ENCODE measurements at places on chromosomes 5 and 9.

- DNase-seq = no peak
Observed at GRCh38 chr9:35313916-35314315, 152.1 kb downstream of the UNC13B start.

DNA sequence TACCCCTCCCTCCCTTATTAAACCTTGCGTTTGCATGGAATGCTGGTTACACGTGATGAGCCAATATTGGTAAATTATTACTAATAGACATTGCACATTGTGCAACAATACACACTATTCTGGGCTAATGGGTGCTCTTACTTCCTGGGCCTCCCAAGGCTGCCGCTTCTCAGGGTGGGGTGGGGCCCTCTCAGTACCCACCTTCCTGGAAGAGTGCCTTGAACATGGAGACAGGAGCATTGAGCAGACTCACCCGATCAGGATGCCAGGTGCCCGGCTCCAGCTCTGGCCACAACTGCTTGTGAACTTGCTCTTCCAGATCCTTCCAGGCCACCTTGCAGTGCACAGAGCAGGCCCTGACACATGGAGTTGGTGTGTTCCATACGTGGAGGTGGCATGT lies 24.7 kb upstream of the CEP72 start:
- DNase-seq = no peak

- DNase-seq = no peak
Observed at GRCh38 chr9:35690614-35691333, 1.0 kb upstream of the TPM2 start.

- DNase-seq = no peak
Observed at GRCh38 chr5:78288246-78288645, 6.3 kb downstream of the AP3B1 start.

- DNase-seq = no peak
Observed at GRCh38 chr5:4230786-4231641, 635.4 kb downstream of the IRX1 start.

DNA sequence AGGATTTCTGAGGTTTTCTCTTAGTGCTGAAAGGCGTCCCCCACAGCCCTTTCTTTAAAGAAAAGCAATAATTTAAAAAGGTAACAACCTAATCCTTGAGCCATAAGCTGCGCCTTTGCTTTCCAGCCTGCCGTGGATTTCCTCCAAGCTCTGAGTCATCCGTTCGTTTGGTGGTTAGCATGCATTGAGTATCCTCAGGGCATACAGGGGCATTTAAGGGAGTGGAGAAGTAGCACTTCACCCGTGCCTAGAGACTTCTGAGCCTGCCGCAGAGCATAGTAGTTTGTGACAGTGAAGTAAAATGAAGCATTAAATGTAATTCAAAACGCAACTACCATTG lies 892 bp upstream of the TNC start:
- no peak for DNase-seq

GRCh38 chr5:54411176-54411575 lies 44.3 kb upstream of the HSPB3 start:
- DNase-seq = no peak

- DNase-seq = no peak
Observed at GRCh38 chr5:111553868-111554267, 41.5 kb upstream of the STARD4 start.

GRCh38 chr5:76696251-76696650 lies 19.7 kb upstream of the F2R start:
- no peak for DNase-seq

GRCh38 chr5:65121880-65122436 lies 353.2 kb downstream of the CWC27 start:
- no peak for DNase-seq

DNA sequence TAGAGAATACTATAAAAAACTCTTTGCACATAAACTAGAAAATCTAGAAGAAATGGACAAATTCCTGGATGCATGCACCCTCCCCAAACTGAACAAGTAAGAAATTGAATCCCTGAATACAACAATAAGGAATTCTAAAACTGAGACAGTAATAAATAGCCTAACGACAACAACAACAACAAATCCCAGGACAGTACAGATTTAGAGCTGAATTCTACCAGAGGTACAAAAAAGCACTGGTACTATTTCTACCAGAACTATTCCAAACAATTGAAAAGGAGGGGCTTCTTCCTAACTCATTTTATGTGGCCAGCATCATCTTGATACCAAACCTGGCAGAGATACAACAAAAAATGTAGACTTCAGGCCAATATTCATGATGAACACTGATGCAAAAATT lies 394.4 kb upstream of the RORB start:
- no peak for DNase-seq

DNA sequence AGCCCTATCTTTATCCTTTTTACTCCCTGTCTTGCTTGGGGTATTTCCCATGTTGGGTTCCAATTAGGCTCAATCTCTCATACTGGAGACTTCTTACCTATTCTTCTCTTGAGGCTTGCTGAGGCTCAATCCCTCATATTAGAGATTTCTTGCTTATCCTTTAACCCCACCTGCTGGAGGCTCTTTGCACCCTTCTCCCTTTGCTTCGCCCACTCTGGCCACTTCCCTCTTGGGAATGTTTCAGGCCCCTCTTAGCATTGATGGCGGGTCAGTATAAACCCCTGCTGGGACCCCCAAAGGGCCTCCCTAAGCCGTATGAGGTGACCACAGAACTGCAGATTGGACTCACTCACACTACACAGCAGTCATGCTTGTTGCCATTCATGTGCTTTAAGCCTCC lies 69.3 kb upstream of the CDK20 start:
- DNase-seq = no peak

DNA sequence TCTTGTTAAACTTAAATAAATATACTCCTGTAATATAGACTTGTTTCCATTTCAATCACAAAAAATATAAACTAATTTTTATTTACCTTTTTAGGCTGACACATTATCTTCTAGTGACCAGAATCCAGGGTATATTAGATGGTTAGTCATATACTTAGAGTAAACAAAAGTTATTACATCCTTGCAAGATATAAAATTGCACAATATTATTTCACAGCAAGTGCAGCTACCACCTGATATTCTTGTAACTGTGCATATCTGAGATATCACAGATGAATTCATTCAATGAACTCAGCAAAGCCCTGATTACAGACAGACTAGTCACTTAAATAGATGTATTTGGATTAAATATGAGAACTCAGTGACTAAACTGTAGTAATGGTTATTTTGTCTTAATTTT lies 25.6 kb upstream of the ARRDC3 start:
- DNase-seq = no peak

DNA sequence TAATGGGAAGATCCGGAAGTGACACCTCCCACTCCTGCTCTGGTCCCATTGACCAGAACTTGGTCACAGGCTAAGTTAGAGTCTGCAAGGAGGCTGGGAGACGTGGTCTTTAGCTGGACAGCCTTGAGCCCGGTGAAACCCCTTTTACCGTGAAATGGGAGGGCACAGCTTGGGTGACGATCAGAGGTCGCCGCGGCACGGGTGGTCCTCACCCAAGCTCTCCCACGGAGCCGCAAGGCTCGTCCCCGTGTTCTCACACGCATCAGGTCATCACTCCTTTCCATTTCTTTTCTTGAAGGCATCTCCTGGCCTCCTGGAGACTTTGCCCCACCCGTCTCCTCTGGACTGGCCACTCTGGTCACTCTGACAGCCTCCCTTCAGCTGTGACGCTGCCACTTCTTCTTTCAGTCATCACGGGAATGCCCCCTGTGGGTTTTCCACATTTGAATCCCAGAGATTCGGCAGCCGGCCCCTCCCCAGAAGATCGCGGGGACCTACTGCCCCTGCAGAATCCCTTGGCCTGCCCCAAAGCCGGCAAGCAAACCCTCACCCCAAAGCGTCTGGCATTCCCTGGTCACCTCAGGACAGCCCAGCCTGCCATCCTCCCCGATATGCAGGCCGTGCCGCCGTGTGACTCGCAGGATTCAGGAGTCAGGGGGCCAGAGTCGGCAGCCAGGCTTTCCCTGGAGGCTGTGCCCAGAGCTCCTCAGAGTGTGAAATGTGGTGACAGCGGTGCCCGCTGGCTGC lies 18.9 kb upstream of the EGFL7 start:
- no peak for DNase-seq

GRCh38 chr5:138789771-138790242 lies 36.6 kb downstream of the CTNNA1 start:
- DNase-seq = no peak

GRCh38 chr5:54671111-54671531 lies 153.6 kb downstream of the SNX18 start:
- no peak for DNase-seq

DNA sequence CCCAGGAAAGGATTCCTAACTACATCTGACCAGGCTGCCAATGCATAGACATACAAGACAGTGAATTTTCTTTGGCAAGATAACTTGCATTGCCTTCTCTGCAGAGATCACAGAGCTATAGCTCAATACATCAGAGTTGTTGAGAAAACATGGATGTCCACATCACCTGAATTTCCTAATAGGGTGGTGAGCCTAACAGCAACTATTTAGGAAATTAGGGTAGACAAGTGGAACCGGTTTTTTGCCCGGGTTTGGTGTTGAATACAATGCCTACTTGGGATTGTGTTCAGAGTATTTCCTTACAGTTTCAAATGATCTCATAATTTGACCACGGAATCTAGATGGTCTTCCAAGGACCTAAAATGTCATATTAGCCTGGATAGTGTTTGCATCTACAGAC lies 262.7 kb downstream of the KIF4B start:
- DNase-seq = no peak

- no peak for DNase-seq
Observed at GRCh38 chr5:137923856-137924255, 34.6 kb downstream of the PKD2L2 start.

Measured in stimulated activated CD4-positive, alpha-beta T cell treated with anti-CD3 and anti-CD28 coated beads, Interleukin-1b, Interleukin-23, amount 100 ng/mL, for 1 hour (primary cell).